Endothelial cell of umbilical vein (primary cell): ENCODE measurements at places on chromosomes 6 and 20. TPM values are rescaled to one million over a fixed set of nuclear protein-coding genes. Genes with fewer than 3 reads are reported as not detected.
A peak's percentile ranks its signal among the peaks of the same experiment; 100 is the strongest.

GRCh38 chr6:45571159-45571558 lies 193.4 kb upstream of the SUPT3H start:
- H3K27ac ChIP-seq, result no peak overlapping the region
- H3K4me3 ChIP-seq, result no peak overlapping the region
- no peak for DNase-seq
- no peaks in the 10 kb centered on the region for H3K4me1 ChIP-seq

- peak; percentile 49 for DNase-seq
- no peak overlapping the region for H3K27ac ChIP-seq
- no peak overlapping the region for H3K4me3 ChIP-seq
- H3K27me3 ChIP-seq, result peaks cover 12% of the 10 kb centered on the region
Measured at GRCh38 chr6:157693867-157694266, 129.2 kb upstream of the SNX9 start.

GRCh38 chr6:143224516-143224915 lies 163.8 kb downstream of the AIG1 start:
- no peaks in the 10 kb centered on the region for H3K27me3 ChIP-seq
- peak overlapping the region; percentile 32 for H3K27ac ChIP-seq
- DNase-seq, result peak; percentile 18
- H3K36me3 ChIP-seq, result no peaks in the 10 kb centered on the region

DNA sequence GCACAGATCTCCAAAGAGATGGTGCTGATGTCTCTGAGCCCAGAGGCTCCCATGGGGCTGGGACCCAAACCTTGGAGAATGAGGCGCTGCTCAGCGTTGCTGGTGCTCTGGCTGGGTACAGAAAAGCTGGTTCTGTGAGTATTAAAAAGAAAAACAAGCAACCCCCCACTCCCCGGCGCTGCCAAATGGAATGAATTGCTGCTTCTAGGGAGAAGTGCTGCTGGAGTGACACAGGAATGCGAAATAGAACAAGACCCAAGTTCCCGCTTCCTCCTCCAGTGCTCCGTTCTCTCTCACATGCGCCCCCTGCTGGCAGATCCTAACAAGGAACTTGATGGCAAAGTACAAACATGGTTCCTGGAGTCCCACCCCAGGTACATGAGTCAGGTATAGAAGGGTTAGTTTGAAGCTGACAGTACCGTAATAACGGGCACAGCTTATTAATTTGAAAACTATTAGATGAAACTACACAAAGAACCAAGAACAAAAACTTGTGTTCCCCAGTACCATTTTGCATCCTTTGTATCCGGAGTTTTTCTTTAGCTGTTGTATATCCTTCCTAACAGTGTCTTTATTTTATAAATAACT lies 2.1 kb upstream of the DDX27 start:
- no peak overlapping the region for H3K4me3 ChIP-seq
- H3K4me1 ChIP-seq, result peaks cover 6% of the 10 kb centered on the region
- no peaks in the 10 kb centered on the region for H3K36me3 ChIP-seq
- peak; percentile 89 for DNase-seq

- no peaks in the 10 kb centered on the region for H3K36me3 ChIP-seq
- H3K27ac ChIP-seq, result no peak overlapping the region
- no peaks in the 10 kb centered on the region for H3K27me3 ChIP-seq
- H3K4me1 ChIP-seq, result no peaks in the 10 kb centered on the region
Measured at GRCh38 chr6:98764373-98764911, 69.9 kb upstream of the POU3F2 start.

DNA sequence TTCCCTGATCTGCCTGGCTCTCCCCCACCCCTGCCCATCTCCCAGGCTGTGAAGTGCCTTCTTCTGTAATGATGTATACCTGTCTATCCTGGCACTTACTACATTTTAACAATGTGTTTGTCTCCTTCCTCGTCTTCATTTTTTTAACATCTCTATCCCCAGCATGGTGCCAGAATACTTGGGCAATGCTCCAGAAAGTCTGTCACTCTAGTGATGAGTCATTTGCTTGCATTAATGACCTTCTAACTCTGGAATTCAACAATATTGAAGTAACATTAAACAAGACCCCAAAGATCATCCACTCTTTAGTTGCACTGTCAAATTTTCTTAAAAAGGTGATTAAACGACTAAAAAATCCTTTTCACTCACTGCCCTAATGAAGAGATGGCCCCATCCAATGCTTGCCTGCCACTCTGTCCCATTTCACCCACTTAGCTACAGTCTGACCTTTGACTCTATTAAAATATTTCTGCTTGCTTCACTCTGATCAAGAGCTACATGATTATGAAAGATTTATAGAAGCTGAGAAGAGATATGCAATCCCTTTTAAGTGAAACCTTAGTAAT lies 7.7 kb upstream of the KLHL31 start:
- peak; percentile 86 for DNase-seq
- H3K4me3 ChIP-seq, result no peak overlapping the region
- H3K27ac ChIP-seq, result peak overlapping the region; percentile 4
- H3K36me3 ChIP-seq, result no peaks in the 10 kb centered on the region

GRCh38 chr6:90488816-90489215 lies 98.1 kb downstream of the MAP3K7 start:
- H3K27ac ChIP-seq, result no peak overlapping the region
- H3K36me3 ChIP-seq, result no peaks in the 10 kb centered on the region
- H3K4me3 ChIP-seq, result no peak overlapping the region
- H3K4me1 ChIP-seq, result peaks cover 24% of the 10 kb centered on the region

DNA sequence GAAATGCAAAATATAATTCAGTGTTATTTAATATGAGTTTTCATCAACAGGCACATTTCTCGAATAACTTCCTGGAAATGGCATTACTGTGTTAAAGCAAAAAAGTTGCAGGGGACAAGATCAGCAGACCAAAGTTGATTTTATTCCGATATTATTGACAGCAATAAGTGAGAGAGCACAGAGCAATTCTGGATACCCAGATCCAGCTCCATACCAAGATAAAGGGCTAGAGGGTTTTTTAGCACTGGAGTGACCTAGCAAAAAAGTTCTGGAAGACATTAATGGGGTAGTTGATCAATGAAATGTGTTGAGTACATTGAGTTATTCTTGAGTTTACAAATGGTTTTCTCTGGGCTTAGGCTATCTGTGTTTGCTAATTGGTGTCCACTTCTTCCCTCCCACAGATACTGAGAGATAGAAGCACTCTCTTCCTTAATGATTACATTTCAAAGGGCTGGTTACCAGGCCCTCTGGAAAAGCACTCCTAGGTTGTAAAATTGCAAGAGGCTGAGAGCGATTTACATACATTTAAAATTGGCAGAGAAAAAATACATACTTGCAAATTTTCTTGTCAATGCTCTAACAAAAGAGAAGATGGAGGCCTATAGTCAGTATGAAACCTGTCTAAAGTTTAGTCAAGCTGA lies 47.0 kb upstream of the MANEA start:
- H3K27me3 ChIP-seq, result no peaks in the 10 kb centered on the region
- no peak overlapping the region for H3K4me3 ChIP-seq
- no peak for DNase-seq
- no peak overlapping the region for H3K27ac ChIP-seq
- H3K4me1 ChIP-seq, result no peaks in the 10 kb centered on the region
- no peaks in the 10 kb centered on the region for H3K36me3 ChIP-seq

The SLC17A1 gene
- total RNA-seq, result not detected in 2 replicates

The COL12A1 gene
- 89.1 and 102 TPM in 2 replicates for total RNA-seq

The FAM120B gene
- 28.1 and 28.2 TPM in 2 replicates for total RNA-seq

The FGD2 gene
- total RNA-seq, result not detected in 2 replicates

The ZC2HC1B gene
- total RNA-seq, result not detected in 2 replicates
